ENCODE measurements at places on chromosomes 6 and 20. TPM values are rescaled to one million over a fixed set of nuclear protein-coding genes. Genes with fewer than 3 reads are reported as not detected.

Gene SLC22A1
- 1.9 TPM for total RNA-seq

Gene OR14J1
- not detected for total RNA-seq

Gene UBE2C
- 249 TPM for total RNA-seq

Gene SMIM26
- total RNA-seq, result 174 TPM

Gene PRSS16
- total RNA-seq, result 2.5 TPM

Gene E2F1
- total RNA-seq, result 28.9 TPM

Gene ZC2HC1B
- not detected for total RNA-seq

Data from A549 treated with DMSO at 1 μM for 4 hours (cell line).